ENCODE measurements at places on chromosomes 3 and 15. TPM values are rescaled to one million over a fixed set of nuclear protein-coding genes. Genes with fewer than 3 reads are reported as not detected.

HRG gene
- polyA plus RNA-seq: not detected

GRCh38 chr15:69532066-69532465 lies 79.4 kb downstream of the RPLP1 start:
- H3K4me1 ChIP-seq: peaks cover 5% of the 10 kb centered on the region
- peaks cover 21% of the 10 kb centered on the region for H3K27me3 ChIP-seq
- H3K27ac ChIP-seq: no peak overlapping the region
- H3K4me3 ChIP-seq: no peak overlapping the region
- no peaks in the 10 kb centered on the region for H3K36me3 ChIP-seq
- DNase-seq: no peak

GRCh38 chr3:171044835-171045793 lies 18.6 kb upstream of the SLC2A2 start:
- H3K4me1 ChIP-seq: no peaks in the 10 kb centered on the region
- no peaks in the 10 kb centered on the region for H3K36me3 ChIP-seq
- H3K4me3 ChIP-seq: no peak overlapping the region

COL6A6 gene
- not detected for polyA plus RNA-seq

DNA sequence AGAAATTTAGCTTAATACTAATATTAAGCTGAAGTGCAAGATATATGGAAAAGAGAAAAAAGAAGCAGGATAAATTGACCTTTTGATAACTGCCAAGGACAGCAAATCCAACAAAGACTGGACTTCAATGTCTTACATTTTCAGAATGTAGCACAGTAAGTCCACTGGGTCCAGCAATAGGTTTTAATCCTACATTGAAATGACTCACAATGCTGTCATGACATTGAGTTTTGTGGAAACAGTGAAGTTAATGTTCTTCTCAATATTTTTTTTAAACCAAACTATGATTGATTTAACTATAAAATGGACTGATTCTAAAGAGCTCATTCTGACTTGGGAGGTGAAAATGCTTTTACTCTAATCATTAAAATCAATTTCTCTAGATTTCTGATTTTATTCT lies 166.6 kb upstream of the ZNF717 start:
- H3K36me3 ChIP-seq: no peaks in the 10 kb centered on the region
- no peaks in the 10 kb centered on the region for H3K4me1 ChIP-seq
- no peak overlapping the region for H3K4me3 ChIP-seq
- no peak overlapping the region for H3K27ac ChIP-seq

SLC2A2 gene
- not detected for polyA plus RNA-seq

All from immature natural killer cell (primary cell).